ENCODE measurements at places on chromosomes 7 and 10. TPM values are rescaled to one million over a fixed set of nuclear protein-coding genes. Genes with fewer than 3 reads are reported as not detected.
A peak's percentile ranks its signal among the peaks of the same experiment; 100 is the strongest.

DNA sequence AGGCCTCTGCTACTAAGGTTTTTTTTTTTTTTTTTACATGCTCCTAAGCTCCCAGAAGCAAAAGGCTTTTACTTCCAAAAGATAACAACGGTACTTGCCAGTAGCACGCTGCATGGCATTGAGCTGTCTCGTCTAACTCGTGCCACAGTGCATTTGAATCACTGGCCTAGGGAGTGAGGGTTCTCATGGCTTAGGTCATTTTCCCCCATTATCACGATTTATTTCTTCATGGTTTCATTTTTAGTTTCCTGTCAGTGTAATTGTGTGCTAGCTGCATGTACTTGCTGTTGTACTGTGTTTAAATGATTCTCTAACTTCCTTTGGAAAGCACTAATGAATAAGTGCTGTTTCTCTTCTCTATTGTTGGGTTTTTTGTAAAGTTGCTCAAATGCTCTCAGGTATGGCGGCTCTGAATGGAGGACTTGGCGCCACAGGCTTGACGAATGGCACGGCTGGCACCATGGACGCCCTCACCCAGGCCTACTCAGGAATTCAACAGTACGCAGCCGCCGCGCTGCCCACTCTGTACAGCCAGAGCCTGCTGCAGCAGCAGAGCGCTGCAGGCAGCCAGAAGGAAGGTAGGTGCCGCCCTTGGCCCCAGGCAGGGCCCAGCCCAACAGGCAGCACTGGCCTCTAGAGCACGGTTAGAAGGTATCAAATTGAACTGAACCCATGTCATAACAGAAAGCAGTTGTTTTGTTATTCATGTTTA is 290.5 kb downstream of the USP6NL start:
- no peak for DNase-seq

GRCh38 chr7:47221826-47222225 is 360.1 kb downstream of the TNS3 start:
- no peak for DNase-seq

DNA sequence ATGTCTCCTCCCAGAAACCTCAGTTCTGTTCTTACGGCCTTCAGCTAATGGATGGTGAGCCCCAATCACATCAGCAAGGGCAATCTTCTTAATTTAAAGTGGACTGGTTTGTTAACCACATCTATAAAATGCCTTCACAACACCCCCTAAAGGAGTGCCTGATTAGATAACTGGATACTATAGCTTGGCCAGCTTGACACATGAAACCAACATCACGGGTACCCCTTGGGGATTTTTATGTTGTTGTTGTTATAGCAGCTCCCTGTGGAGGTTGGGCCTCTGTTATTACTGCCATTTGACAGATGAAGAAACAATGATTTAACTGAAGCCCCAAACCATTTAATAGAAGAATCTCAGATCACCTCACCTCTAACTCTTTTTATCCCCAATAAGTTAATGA is 26.8 kb downstream of the STRA8 start:
- DNase-seq = no peak

DNA sequence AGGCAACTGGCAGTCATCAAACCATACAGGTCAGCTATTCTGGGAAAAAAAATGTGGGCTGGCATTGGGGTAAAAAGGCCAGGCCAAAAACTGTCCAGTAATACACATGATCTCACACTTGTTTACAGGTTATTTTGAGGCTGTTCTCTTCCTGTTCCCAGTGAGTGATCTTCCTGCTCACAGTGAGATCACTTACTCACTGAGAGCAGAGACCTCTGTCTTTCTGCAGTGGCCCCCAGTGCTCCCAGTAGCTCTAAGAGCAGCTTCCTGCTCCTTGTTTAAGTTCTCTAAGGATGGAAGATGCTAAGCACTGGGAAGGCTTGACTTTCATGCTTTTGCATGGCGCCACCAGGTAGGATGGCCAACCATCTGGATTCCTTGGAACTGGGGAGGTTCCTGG is 93.5 kb upstream of the KIAA1217 start:
- peak; percentile 72 for DNase-seq

- DNase-seq = no peak
These were observed 57.8 kb downstream of the ANKMY2 start for GRCh38 chr7:16587790-16588189.

DNA sequence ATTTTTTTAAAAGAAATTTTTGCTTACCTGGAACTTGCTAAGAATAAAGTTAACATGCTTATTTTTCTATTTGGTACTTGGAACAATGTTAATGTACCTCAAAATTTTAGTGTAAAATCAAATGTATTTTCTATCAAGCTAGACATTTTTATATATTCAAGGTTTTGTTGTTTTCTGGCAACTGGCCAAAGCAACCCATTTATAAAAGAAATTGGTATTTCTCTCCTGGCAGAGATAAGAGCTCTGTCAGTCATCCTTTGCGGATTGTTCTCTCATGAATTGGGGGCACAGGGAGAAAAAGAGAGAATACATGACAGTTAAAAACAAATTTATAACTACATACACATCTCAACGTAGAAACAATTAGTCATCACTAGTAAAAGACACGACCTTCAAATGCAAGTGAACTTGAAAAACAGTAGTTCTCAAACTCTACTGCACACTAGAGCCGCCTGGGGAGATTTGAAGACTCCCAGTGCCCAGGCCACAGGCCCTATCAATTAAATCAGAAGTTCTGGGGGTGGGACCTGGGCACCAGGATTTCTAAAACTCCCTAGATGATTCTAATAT is 152.4 kb upstream of the LAMB4 start:
- DNase-seq = peak; percentile 64

DNA sequence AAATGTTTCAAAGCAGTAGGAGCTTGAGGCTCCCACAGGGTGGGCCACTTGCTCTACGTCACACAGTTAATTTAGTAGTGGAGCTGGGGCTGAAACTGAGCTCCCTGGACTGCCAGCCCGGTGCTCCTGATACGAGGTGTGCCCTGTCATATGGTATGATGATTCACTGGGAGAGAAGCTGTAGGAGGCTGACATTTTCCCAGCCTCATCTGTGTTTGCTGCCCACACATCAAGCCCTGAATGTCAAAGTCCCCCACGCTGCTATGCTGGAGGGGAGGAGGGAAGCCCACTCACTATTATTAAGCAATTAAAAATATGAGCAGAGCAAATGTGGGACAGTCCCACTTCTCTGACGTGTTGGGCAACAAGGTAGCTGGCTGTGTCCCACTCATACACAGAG is 81.2 kb upstream of the SORCS3 start:
- DNase-seq = no peak

- no peak for DNase-seq
These were observed 38.0 kb downstream of the FOXI2 start for GRCh38 chr10:127774766-127775559.

GRCh38 chr7:91953618-91954017 is 13.0 kb downstream of the AKAP9 start:
- peak; percentile 58 for DNase-seq

DNA sequence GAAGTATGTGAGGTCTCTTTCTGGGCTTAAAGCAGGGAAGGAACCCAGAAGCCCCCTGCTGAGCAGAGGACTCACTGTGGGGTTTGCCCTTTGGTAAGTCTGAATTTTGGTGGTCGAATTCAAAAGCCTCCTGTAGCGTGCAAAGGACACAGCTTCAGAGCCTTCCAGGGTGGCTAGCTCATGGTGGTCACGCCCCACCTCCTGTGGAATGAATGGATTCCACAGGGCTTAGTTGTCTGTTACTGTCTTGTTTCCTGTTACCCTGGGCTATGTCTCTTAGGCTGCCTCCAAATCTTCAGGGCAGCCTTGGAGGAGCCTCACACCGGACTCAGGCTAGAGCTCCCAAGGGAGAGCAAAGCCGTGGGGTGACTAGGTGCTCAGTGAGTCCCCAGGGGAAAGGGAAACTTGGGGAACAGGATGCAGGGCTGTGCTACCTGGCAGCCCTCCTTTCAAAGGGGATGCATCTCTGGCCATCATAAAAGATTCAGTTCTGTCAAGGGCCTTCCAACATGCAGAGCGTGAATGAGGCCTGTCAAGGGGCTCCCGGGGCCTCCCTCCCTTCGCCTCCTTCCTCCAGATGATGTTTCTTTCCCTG is 211.7 kb downstream of the CCSER2 start:
- no peak for DNase-seq

DNA sequence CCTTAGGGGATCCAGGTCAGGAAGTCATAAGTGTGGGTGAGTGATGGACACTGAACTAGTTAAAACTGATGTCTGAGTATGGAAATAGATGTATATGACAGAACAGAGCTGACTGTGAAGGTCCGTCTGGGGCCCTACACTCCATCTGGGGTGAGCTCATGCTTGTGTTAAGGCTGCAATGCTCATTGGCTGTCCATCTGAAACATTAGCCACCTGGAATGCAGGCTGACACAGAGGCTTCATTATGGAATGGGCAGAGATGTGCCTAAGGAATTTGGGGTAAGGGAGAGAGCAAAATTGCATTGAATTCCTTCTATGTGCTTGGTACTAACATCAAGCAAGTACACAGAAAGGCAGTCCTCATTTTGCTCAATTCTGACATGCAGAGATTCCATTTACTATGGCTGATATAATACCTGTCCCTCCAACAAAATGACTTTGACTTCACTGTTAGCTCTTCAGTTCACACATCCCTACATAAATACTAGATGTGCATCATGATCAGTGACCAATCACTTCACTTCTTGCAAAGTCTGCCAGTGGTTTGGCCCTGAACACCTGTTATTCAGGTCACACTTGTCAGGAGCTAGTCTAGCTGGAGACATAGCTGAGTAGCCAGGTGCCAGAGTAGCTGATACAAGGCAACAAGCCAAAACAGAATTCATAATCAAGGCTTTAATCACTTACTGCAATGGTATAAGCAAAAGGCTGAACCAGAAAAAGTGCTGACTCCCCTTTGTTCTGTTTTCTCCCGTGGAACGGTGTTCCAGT is 128.9 kb upstream of the VWC2 start:
- DNase-seq = no peak

GRCh38 chr10:44477046-44477425 is 92.1 kb upstream of the CXCL12 start:
- no peak for DNase-seq

GRCh38 chr7:4762121-4763055 is 13.0 kb upstream of the AP5Z1 start:
- DNase-seq = no peak

GRCh38 chr10:6516929-6517284 is 63.2 kb downstream of the PRKCQ start:
- no peak for DNase-seq

GRCh38 chr7:124155432-124156022 is 122.7 kb upstream of the TMEM229A start:
- DNase-seq = peak; percentile 46

DNA sequence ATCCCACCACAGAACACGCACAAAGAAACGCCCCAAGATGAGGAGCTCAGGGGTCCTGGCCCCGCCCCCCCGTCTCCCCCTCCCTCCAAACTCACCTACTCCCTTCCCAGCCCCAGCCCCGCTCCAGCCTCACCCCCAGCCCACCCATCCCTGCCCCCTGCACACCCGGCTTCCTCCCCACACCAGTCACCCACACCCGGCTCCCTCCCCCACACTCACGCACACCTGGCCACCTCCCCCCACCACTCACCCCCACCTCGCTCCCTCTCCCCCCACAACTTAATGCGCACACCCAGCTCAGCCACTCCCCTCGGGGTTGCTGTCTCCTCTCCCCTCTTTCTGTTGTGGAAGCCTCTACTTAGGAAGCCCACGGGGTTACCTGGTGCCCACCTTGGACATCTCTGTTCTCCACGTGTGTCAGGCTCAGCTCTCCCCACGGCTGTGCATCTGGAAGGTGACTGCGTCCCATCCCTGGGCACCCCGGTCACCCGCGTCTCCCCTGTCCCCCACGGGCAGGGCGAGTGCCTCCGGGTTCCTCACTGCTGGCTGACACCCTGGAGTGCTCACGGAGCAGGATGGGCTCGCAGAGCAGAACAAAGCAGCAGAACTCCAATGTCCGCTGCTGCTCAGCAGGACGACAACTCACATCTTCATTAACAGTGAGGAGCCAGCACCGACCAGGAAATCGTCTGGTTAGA is 166.8 kb downstream of the USP6NL start:
- DNase-seq = no peak

Gene SPDYE3
- total RNA-seq = not detected

Gene CASP2
- total RNA-seq = 11.6 TPM

Gene PTN
- total RNA-seq = not detected

Gene CALHM3
- total RNA-seq = not detected

Gene KIF11
- 10.5 TPM for total RNA-seq

Gene TMEM248
- total RNA-seq = 42.9 TPM

Gene GRM8
- total RNA-seq = not detected

Gene CCL26
- not detected for total RNA-seq

Gene SYNPO2L
- not detected for total RNA-seq
